RKO (cell line): ENCODE measurements at places on chromosomes 7 and 10.
A peak's percentile ranks its signal among the peaks of the same experiment; 100 is the strongest.

DNA sequence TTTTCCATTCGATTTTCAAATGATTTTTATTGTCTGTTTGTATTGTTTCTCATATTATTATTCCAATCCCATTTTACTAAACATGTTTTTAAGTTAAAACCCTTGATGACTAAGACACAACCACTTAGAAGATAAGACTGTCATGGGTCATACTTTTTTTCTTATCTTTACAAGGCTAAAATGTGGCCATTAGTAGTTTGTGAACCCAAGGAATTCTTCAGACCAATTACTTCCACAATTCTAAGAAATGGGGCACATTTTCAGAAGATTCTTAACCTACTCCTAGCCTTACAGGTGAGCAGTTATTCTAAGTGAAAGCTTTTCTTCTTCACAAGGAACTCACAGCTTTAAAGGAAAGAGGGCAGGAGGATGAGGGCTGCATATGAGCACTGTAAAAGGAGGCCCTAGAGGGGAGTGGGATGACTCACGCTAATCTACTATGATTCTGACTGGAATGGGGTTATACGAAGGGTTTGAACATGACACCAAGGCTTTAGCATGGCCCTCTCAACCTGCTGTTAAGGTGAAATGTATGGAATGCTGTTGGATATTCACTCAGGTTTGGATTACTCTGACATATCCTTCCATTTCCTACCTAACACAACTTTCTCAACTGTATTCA lies 81.0 kb downstream of the SORCS1 start:
- no peak for DNase-seq

DNA sequence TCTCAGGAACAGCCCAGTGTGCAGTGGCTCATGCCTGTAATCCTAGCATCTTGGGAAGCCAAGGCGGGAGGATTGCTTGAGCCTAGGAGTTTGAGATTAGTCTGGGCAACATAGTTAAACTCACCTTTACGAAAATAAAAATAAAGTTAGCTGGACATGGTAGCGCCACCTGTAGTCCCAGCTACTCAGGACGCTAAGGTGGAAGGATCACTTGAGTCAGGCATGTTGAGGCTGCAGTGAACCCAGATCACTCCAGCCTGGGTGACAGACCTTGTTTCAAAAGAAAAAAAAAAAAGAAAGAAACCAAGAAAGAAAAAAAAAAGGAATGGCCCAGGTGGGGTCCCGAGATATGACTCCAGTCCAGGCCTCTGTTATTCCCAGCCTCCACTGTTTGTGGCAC lies 96.6 kb downstream of the SLC25A13 start:
- no peak for DNase-seq

GRCh38 chr7:74084722-74085578 lies 1.3 kb downstream of the LIMK1 start:
- no peak for DNase-seq

DNA sequence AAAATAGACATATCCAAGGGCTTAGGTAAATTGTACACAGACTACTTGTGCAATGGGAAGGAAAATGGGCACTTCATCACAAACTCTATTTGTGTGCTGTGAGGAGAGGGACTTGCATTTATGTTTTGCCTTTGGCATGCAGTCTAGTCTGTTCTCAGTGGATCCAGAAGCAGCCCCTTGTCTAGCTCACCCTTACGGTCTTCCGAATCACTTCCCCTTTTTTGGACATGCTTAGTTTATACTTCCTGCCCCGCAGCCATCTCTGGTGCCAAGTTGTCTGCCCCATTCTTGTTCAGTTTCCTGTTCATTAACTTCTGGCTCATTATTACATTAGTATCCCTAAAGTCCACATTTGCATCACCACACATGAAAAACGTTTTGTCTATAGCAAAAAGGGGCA lies 161.6 kb downstream of the NRCAM start:
- DNase-seq, result no peak

DNA sequence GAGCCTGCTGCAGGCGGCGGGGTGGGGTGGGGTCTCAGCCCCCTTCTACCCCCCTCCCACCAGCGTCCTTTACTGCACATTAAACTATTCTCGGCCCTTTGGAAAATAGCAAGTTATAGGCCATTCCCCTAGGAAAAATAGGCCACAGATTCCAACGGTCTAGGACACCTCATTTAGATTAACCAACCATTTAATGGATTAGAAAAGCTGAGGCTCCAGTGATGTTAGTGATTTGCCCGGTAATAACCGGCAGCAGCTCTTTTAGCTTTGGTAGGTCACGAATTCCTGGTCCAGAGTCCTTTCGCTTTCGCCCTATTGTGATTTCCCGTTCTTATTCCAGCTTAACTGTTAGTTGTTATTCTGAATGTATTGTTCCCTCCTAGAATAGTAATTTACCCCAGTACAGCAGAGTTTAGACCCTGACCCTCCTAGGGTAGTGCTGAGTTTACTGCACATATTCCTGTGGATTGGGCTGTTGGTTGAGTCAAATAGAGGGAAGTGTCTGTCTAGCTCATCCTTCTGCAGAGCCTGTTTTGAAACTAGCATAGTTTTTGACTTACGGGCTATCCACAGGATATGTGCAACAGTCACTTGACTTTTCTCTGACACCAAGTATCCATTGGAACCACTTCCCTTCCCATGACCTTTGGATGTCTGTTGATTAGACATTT lies 754 bp downstream of the GSTO1 start:
- DNase-seq, result peak; percentile 96

GRCh38 chr10:12405342-12406320 lies 56.3 kb downstream of the CAMK1D start:
- DNase-seq, result no peak

GRCh38 chr7:146411975-146412374 lies 295.4 kb downstream of the CNTNAP2 start:
- DNase-seq, result no peak
